ENCODE measurements at places on chromosomes 5 and 9.

DNA sequence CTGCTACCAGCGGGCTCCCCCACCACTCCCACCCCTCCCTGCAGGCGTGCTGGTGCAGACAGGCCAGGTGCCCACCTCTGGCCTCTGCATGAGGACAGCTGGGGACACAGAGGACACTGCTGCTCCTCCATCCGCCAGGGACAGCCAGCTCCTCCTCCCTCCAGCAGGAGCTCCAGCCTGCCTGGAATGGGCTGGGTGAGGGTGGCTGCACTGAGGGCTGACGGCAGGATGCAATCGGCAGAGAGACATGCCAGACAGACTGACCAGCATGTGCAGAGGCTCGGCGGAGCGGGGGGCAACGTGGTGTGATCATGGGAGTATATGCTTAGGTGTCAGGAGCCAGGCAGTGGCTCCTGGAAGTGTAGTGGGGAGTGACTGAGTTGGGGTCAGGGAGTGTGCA lies 68.4 kb downstream of the RASGEF1C start:
- DNase-seq = no peak

GRCh38 chr9:124594225-124594624 lies 87.0 kb upstream of the NR5A1 start:
- DNase-seq = no peak

DNA sequence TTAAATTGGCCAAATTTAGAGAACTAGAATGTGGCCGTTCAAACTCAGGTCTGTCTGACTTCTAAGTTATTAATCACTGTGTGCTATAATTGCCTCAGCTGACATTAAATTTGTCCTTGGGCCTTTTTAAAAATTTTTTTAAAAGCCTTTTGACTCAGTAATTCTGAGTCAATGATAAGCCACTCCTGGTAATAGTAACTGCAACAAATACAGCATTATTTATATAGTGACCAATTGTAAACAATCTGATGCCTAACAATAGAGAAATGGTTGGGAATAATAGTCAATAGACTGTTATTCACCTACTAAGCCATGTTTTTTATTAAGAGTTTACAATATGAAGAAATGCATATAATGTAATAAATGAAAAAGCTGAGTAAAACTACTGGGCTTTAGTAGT lies 70.9 kb upstream of the FSD1L start:
- no peak for DNase-seq

DNA sequence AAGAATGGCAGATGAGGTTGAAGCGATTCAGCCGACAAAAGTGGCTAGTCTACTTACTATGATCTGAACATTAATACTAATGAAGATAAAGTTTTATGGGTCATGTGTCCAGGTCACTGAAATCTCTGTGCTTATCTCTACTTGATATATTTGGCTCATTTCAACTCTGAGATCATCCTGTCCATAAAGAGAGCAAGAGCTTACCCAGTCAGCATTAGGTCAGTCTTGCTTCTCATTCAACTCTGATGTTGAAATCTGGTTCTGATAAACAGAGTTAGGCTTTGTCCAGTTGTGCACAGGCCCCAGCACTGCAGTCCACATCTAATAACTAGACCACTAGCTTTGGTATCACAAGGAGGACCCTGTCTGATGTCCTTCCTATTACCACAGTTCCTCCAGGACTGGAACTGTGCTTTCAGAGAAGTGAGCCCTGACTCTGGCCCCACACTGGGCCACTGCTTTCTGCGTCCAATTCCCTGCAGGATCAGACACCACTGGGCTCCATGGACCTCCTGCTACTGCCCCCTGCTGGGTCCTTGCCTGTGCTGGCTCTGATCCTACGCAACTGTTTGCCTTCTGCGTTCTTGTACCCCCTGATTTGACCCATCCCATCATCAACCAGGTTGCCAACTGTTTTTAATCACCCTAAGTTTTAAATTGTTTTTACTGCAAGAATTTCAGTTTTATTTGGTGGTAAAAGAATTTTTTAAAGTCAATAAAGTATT lies 23.7 kb upstream of the FAM120A start:
- no peak for DNase-seq

- peak; percentile 1 for DNase-seq
Measured at GRCh38 chr5:158676642-158677469, 422.9 kb downstream of the EBF1 start.

GRCh38 chr5:150464554-150465012 lies 15.0 kb upstream of the RPS14 start:
- DNase-seq = no peak

DNA sequence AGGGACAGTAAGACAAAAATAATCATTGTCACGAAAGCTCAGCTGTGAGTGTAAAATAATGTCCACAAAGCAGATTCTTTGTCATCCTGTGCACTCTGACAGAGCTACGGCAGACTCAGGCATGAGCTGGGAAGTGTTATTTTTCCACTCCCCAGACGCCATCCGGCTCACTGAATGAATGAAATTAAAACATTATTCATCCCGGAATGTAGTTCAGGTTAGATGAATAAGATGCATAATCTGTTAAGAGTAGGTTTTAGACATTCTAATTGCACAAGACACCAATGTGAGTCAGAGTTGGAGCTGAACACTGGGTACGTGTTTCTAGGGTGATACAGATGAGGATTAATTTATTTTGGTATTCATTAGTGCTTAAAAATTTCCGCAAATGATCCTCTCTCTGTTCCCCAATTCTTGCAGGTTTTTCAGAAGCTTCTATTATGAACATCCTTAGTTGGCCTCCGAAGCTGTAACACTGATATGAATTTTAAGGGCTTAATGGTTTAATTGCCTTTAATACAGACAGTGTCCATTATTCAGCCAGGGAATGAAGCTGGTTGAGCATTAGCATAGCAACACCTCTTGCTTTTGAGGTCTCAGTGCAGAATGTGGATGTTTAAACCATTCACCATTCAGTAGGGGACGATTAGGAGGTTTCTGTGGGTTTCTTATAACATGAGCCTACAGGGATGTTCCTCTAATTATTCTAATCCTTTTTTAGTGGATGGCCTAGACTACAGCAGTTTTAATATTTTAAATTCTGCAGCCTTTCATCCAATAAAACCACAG lies 65.6 kb upstream of the FRRS1L start:
- no peak for DNase-seq

- DNase-seq = no peak
Measured at GRCh38 chr5:65969539-65970393, 43.4 kb downstream of the ERBIN start.

DNA sequence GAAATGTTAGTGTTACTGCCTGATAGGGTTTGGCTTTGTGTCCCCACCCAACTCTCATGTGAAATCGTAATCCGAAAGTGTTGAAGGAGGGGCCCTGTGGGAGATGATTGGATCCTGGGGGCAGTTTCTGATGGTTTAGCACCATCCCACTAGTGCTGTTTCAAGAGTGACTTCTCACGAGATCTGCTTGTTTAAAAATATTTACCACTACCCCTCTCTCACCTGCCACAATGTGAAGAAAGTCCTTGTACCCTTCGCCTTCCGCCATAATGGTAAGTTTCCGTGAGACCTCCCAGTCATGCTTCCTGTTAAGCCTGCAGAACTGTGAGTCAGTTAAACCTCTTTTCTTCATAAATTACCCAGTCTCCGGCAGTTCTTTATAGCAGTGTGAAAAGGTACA lies 2.6 kb upstream of the RFX3 start:
- peak; percentile 80 for DNase-seq
